Hematopoietic multipotent progenitor cell (in vitro differentiated cells): ENCODE measurements at places on chromosomes 6 and 20. TPM values are rescaled to one million over a fixed set of nuclear protein-coding genes. Genes with fewer than 3 reads are reported as not detected.

Gene HLA-DRA
- 969 TPM for total RNA-seq

Gene GPR6
- not detected for total RNA-seq

Gene SLC12A5
- 1.9 TPM for total RNA-seq

Gene FABP7
- not detected for total RNA-seq

Gene POPDC3
- not detected for total RNA-seq

Gene MSH5
- 32.3 TPM for total RNA-seq

Gene SCGN
- total RNA-seq = not detected

Gene BPIFB2
- total RNA-seq = not detected

Gene IRAK1BP1
- total RNA-seq = 4.6 TPM

Gene F13A1
- total RNA-seq = 5.9 TPM

Gene BMP6
- total RNA-seq = 7.8 TPM

Gene PDSS2
- 10.2 TPM for total RNA-seq

Gene ATP6V1G2
- total RNA-seq = 1.1 TPM

Gene NOX3
- total RNA-seq = not detected

Gene ACTR5
- total RNA-seq = 16.7 TPM

Gene PGC
- total RNA-seq = not detected

Gene PRL
- under 0.01 TPM for total RNA-seq

Gene SYCP2
- total RNA-seq = 0.27 TPM

Gene DNMT3B
- total RNA-seq = 24.8 TPM

Gene FKBP1C
- total RNA-seq = 0.27 TPM

Gene SLC32A1
- 0.54 TPM for total RNA-seq

Gene PHF20
- total RNA-seq = 42.3 TPM

Gene BTN3A1
- total RNA-seq = 26.7 TPM

Gene METTL24
- 3.0 TPM for total RNA-seq

Gene PDE10A
- under 0.01 TPM for total RNA-seq

Gene TRIM10
- under 0.01 TPM for total RNA-seq

Gene LY6G6D
- total RNA-seq = 1.6 TPM

Gene MAN1A1
- 109 TPM for total RNA-seq

Gene MEI4
- 1.3 TPM for total RNA-seq

Gene AVP
- 81.3 TPM for total RNA-seq

Gene MEP1A
- not detected for total RNA-seq

Gene TP53TG5
- not detected for total RNA-seq

Gene RAET1G
- not detected for total RNA-seq

Gene EFCAB8
- total RNA-seq = under 0.01 TPM
